NCI-H345 (cell line): ENCODE measurements at places on chromosomes 2 and 18.

DNA sequence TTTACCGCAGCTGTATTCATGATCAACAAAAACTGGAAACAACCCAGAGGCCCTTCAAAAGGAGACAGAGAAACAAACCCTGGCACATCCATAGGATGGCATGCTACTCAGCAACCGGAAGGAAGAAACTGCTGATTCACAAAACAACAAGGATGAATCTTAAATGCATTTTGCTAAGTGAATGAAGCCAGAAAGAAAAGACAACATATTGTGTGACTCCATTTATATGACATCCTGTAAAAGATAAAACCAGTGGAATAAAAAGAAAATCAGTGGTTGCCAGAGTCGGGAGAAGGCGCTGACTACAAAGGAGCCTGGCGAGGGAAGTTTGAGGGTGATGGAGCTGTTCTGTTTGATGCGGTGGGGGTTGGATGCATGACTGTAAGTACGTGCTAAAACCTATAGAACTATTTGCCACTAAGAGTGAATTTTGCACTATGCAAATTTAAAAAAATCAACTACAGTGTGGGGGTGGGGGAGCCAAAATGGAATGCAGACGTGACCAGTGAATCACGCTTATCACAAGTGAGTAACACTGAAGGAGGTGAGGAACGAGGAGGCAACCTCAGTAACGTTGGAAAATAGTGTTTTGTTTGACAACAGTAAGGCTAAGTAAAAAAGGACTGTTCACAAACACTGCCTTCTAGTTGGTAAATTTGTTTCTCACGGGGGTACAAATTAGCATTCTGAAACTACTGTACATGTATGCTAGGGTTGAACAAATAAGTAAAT, 108.9 kb downstream of the INHBB start:
- DNase-seq, result no peak

DNA sequence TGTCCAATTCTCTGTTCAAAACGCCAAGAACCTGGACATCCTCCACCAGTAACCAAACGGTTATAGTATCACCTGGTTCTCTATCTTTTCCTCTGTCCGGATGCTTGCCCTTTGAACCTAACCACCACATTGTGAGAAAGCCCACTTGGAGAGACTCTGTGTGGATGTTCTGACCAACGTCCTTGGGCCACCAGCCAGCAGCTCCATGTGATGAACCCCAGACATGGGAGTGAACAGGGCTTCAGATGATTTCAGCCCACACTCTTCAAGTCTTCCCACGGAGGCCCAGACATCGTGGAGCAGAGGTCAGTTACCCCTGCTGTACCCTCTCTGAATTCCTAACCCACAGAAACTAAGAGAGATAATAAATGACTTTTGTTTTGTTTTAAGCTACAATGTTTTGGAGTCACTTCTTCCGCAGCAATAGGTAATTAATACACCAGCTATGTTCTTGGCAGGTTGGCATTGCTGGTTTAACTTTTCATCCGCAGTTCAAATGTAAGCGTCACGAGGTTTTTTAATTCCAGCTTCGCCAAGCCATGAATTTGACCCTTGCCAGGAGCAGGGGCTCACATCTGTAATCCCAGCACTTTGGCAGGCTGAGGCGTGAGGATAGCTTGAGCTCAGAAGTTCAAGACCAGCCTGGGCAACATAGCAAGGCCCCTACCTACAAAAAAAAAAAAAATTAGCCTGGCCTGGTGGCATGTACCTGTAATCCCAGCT, 36.1 kb upstream of the ZNF532 start:
- no peak for DNase-seq

DNA sequence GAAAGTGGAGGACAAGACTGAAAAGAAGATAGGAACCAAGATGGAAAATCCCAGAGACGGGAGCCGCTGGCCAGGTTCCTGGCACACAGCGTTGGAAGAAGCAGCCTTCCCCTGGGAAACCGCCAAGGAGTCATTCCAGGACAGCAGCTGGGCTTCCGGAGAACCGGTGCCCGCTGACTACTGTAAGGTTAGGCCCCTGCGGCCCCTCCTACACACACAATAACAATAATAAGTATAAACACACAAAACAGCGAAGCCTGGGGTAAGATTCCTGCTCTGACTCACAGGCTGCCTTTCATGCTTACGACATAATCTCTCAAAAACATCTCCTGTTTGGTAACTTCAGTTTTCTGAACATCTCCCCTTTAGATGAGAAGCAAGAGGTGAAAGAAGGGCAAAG, 28.1 kb upstream of the MYCN start:
- no peak for DNase-seq

DNA sequence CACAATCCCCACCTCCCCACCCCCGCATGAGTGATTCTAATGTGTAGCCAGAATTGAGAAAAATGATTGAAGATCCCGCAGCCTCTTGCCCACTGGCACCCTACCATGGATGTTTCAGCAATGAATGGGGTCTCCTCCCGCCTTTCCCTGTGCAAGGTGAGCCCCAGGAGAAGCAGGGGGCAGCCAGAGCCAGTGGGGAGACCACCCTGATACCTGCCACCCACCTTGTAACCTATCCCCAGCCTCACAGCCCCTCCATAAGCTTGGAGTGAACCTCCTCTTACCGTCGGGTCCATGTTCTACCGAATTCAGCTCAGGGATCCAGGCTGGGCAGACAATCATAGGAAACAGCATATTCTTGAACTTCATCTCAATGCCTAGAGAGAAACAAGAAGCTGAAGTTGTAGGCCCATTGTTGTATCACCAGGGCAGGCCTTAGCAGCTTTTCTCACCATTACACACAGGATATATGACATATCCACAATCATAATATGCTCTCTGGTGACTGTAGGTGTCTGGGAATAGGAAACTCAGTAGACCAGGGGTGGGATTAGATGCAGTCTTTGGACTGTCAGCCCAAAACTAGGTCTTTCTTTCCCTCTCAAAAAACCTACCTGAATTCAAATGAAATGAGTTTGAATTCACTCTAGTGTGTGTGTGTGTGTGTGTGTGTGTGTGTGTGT, 30.9 kb downstream of the XDH start:
- no peak for DNase-seq

- peak; percentile 17 for DNase-seq
These were observed 104.6 kb downstream of the ITGB1BP1 start for GRCh38 chr2:9318461-9319337.

- peak; percentile 19 for DNase-seq
These were observed 86.0 kb upstream of the ALPP start for GRCh38 chr2:232292395-232293154.

- no peak for DNase-seq
These were observed 128.5 kb upstream of the CAPN13 start for GRCh38 chr2:30935795-30936194.

DNA sequence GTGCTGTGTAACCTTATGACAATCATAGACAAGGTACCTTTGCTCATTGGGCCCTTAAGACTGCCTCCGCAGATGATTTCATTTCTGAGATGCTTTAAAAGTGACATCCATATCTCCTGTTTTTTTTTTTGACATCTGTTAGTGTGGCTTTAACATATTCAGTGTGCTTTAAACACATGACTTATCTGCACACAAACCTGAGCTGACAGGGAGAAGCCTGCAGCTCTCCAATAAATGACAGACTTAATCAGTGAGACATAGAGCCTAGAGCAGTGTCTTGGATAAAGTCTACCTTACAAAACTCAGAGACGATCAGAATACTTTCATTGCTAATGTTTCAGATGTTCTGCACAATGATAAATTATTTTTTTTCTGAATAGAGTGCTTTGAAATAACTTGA, 130.7 kb downstream of the UBE2E3 start:
- no peak for DNase-seq

- DNase-seq, result no peak
These were observed 6.9 kb downstream of the INHA start for GRCh38 chr2:219578811-219579613.
